Effector memory CD8-positive, alpha-beta T cell (primary cell): ENCODE measurements at places on chromosomes 3 and 15.

DNA sequence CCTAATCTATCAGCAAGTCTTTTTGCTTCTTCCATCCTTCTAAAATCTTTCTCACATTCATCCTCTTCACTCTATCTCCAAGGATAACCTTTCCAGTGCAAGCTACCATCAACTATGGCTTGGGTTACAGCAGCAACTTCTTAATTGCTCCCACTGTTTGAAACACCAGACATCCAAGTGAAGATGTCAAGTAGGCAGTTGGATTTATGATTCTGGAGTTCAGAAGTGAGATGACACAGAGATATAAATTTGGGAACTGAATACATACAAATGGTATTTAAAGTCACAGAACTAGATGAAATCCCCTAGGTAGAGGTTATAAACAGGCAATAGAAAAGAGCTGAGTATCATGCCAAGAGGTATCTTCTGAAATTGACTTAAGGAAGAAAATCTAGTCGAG lies 3.7 kb downstream of the UBR1 start:
- DNase-seq, result no peak

- DNase-seq, result no peak
Measured at GRCh38 chr15:47588958-47589357, 128.3 kb upstream of the SEMA6D start.

DNA sequence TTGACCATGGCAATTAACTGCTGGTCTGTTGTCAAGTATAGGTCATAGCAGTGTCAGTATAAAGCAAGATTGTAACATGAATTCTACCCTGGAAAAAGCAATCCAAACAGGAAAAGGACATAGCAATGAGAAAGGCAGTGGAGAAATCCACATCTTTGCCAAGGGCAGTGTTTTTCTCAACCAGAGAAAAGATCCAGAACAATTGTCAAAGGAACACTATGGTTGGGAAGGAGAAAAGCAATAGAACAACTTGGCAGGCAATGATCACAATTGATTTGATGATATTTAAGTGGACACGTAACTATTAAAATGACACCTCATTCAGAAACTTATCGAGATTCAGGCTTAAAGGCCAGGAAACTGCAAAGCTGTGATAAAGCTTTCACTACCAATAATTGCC lies 271.1 kb downstream of the DIPK2A start:
- no peak for DNase-seq

DNA sequence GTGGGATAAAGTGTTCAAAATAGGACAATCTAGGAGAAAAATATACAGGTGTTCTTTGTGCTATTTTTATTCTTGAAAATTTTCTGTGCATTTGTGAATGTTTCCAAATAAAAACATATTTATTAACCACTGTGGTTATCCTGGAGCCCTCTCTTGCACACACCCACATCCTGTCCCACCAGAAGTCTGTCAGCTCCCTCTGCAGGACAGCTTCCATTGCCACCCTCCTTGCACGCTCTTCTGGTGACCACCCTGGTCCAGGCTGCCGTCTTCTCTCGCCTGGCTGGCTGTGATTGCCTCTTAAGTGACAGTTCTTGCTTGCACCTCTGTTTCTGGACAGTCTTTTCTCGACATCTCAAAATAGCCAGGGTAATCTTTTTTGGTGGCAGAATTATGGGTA lies 394.0 kb downstream of the LRTM1 start:
- no peak for DNase-seq

DNA sequence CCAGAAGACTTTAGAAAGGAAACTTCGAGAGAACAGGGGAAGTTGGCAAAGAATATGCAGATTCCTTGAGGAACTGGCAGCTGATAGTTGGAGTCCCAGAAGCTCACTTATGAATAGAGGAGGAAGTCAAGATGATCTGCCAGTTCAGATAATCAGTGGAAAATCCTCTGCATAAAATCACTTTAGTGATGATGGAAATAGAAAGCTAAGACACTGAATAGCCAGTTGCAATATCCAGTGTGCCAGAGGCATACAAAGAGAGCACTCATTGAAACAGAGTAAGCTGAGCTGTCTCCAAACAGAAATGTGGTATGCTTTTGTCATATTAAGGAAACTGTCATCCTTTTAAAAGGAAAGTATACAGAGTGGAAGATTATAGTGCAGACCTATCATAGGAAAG lies 1207.6 kb downstream of the OTOL1 start:
- no peak for DNase-seq

DNA sequence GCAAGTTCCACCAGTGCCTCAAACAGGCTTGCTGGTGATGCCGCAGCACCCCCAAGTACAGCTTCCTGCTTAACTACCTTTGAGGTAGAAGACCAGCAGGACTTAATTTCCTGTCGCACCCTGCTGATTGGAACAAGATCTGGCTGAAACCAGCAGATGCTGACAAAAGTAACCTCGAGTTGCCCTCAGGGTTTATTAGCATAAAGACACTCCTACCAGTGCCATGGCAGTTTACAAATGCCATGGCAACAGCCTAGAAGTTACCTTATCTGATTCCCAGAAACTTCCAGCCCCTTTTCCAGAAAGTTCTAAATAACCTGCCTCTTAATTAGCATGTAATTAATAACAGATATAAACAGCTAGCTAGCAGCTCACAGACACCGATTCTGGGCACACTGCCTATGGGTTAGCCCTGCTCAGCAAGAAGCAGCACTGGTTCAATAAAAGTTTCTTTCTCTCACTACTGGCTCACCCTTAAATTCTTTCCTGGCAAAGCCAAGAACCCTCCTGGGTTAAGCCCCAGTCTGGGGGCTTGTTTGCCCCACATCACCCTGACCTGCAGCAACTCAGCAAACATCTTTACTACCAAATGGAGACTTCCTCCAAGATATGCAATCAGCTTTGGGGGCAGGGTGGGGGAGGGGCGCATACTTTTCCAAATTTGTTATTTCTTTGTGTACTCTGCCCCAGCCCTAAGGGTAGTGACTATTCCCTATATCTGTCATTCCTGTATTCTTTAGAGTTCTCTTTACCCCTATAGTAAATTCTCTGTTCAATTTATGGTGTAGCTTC lies 54.2 kb downstream of the MAP4 start:
- no peak for DNase-seq

DNA sequence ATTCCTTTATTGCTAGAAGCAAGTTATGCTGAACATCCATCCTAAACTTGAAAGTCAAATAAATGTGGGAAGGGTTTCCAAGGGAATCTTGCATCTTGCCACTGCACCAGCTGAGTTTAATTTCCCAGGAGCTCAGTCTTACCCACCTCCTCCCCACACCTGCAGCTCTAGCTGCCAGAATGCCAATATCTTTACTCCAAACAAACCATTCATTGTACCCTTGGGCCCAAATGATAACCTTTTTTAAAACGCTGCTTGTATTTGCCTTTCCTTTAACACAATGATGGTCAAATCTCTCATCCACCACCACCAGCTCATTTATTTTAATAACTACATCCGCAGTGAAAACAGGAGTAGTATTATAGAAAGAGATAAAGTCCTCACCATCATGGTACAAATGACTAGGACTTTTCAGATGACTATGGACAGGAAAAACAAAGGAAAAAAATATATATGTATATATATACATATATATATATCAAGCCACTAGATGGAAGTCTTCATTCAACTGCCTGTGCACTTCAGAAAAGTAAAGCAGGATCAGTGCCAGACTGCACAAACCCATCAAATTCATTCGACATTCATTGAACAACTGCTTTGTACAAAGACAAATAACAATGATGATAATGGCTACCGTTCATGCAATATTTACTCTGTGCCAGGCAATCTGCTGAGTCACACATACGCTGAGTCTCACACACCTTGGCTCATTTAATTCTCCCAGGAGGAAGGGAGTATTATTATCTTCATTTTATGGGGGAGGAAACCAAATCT lies 44.0 kb downstream of the BFSP2 start:
- no peak for DNase-seq

DNA sequence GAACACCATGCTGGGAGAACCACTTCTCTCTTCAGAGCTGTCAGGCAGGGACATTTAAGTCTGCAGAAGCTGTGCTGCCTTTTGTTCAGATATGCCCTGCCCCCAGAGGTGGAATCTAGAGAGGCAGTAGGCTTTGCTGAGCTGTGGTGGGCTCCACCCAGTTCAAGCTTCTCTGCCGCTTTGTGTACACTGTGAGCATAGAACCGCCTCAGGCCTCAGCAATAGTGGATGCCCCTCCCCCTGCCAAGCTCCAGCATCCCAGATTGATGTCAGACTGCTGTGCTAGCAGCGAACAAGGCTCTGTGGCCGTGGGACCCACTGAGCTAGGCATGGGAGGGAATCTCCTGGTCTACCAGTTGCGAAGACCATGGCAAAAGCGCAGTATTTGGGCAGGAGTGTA lies 121.6 kb downstream of the NFKBIZ start:
- DNase-seq, result no peak

DNA sequence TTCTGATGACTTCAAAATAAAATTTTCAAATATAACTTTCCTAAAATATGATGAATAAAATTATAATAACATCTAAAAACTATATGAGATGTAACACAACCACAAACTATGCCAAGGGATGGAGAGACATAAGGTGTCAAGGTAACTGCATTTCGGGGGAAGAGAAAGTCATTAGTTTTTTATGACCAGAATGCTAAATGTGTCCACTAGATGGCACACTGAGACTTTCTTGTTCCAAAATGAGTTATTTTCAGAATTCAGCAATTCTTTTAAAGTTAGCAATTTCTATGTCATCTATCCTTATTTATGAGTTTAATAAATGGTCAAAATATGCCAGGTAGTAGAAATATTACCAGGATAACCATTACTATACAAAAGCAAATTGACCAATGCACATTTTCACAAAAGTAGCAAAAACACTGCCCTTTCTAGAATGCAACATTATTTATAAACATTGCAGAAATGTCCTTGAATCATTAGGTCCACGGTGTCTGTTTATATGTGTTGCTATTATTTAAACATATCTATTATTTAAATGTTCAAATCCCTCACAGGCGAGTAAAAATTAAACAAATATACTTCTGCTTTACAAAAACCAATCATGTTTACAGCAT lies 374.2 kb downstream of the PLCL2 start:
- peak; percentile 25 for DNase-seq

GRCh38 chr15:82056958-82057823 lies 11.4 kb upstream of the MEX3B start:
- no peak for DNase-seq

DNA sequence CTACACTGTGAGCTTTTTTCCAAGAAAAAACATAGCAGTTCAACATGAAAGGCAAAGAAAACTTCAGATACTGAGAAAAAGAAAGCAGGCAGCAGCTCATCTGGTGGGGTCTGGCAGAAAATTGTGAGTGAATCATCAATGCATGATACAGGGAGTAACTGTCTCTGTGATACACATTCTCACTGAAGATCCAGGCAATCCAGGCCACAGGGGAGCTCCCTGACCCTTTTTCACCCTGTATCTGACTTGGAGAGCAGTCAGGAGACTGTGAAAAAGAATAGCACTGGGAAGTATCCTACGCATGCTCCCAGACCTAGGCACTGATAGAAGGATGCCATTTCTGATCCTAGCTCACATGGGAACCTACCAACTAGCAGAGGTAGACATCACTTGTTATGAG lies 269.8 kb downstream of the MBNL1 start:
- DNase-seq, result no peak

- DNase-seq, result no peak
Measured at GRCh38 chr3:133448478-133449122, 48.7 kb downstream of the BFSP2 start.

- DNase-seq, result no peak
Measured at GRCh38 chr15:99857836-99858235, 124.6 kb upstream of the LYSMD4 start.

DNA sequence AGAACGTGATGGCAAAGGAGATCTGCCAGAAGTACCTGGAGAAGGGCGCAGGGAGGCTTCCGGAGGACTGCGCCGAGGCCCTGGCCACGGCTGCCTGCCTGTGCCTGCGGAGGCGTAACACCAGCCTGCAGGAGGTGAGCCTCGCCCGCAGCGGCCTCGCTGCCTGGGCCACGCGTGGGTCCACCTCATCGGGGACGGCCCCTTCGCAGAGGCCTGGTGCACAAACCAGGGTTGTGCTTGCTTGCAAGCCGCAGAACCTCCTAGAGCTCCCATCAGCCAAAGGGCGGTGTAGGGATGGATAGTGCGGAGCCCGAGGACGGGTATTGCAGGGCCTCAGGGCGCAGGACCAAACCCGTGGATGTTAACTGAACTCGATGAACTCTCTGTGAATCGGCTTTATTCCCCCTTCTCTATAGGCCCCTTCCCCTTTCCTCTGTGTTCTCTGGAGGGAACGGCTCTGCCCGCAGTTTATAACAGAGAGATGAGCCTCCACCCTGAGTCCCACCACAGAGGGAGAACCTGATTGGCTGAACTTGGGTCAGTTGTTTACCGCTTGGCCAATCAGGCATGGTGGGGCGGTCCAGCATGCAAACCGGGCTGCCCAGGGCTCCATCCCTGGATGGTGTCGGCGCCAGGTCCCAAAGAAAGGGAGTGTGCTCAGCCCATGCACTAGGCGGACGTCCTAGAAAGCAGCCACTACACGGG lies 13.6 kb upstream of the TATDN2 start:
- DNase-seq, result no peak

- no peak for DNase-seq
Measured at GRCh38 chr3:114929971-114930732, 216.9 kb downstream of the ZBTB20 start.

GRCh38 chr3:168933614-168934013 lies 729.9 kb downstream of the MECOM start:
- DNase-seq, result no peak
